Stimulated activated CD8-positive, alpha-beta memory T cell treated with anti-CD3 and anti-CD28 coated beads, Interleukin-7, amount 100 ng/mL, for 1 hour (primary cell): ENCODE measurements at places on chromosomes 16 and 17.

- DNase-seq, result no peak
Measured at GRCh38 chr17:8673612-8674011, 43.1 kb upstream of the MYH10 start.

DNA sequence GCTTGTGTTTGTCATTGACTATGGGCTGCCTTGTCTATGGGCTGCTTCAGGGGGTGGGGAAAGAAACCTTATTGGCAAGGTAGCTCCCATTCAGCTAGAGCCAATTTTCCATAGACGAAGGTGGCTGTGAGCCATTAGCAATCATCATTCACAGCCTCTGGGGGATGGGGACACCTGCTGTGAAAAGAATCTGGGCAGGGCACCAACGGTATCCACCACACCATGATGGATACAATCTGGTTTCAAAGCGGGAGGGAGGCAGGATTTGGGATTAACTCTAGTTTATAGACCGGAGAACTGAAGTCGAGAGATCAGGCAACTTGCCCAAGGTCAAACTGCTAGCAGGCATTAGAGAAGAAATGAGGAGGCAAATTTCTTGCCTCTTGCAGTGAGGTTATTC, 182.3 kb downstream of the SHISA9 start:
- no peak for DNase-seq

DNA sequence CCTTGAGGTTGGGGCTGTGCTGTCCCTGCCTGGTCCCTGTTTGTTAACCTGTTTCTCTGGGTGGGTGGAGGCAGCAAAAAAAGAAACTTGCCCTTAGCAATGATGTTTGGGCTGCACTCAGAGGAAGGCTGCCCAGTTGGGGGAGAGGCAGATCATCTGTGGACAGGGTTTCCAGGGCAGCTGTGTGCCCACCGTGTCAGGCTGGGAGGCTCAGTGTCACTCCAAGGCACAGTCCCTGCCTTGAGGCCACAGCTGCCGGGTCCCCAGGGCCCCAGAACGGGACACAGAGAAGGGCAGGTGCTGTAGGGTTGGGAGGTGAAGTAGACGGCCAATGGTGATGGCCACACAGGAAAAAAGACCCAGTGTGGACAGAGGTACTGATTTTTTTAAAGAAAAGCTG, 3.9 kb downstream of the IL34 start:
- DNase-seq, result no peak

DNA sequence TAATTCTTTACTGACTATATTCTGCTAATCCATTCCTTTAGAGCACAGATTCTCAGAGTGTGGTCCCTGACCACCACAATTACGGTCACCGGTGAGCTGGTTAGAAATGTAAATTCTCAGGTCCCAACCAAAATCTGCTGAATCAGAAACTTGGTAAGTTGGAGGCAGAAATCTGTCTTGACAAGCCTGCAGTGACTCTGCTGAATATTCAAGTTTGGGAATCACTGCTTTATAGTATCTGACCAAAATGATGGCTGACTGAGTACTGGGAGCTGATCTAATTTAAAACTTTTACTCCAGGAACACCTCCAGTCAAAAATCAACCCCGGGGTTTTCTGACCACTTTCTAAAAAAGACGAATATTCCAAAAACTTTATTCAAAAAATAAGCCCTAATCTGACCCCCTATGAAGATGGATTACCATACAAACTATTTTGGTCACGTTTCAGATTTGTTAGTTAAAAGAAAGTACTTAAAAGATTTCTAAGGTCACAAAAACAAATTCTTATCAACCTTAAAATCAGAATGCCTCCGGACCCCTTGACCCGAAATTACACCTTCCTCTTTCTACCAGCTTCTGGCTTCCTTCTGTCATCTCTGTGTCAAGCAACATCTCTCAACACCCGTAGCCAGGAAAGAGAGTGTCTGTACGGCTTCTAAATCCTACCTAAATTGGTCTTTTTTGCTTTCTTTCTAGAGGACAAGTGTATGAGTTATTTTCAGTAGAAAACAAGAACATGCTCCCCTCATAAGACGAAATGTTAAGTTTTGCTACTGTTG, 38.6 kb downstream of the CREBBP start:
- DNase-seq, result no peak

- no peak for DNase-seq
Measured at GRCh38 chr17:62725791-62726249, 82.3 kb downstream of the MARCHF10 start.
